ENCODE measurements at places on chromosomes 3 and 15.

- no peak for DNase-seq
Measured at GRCh38 chr15:55587321-55588069, 650 bp downstream of the PYGO1 start.

- DNase-seq: no peak
Measured at GRCh38 chr15:99104788-99105513, at the start of gene SYNM. Gene SYNM, plus strand, starts transcription at chr15:99105080. Its CDS starts 120 bp downstream, at chr15:99105200.

DNA sequence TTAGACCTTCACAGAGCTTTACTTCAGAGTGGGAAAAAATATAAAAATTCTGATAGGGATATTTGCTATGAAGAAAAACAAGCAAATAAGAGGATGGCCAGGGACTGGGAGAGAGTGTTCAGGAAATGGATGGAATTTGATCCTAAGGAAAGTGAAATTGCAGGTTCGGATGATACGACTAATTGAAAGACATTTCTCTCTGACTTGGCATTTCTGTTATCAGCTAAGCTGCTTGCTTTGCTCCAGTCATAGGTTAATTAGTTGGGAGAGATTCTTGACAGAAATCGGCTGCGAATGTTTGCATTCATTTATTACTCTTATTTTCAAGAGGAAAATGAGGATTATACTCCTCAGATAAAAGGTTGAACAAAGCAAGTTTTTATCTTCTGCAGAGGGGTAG, 808.7 kb upstream of the NECTIN3 start:
- DNase-seq: no peak

GRCh38 chr15:87744815-87745214, 511.7 kb downstream of the NTRK3 start:
- no peak for DNase-seq

GRCh38 chr3:168844894-168845482, 749.3 kb upstream of the GOLIM4 start:
- no peak for DNase-seq

GRCh38 chr3:31945738-31946052, 35.4 kb downstream of the OSBPL10 start:
- no peak for DNase-seq

- DNase-seq: no peak
Measured at GRCh38 chr15:60673166-60673565, 194.2 kb upstream of the ICE2 start.

GRCh38 chr3:67976663-67977062, 322.3 kb upstream of the SUCLG2 start:
- DNase-seq: no peak

DNA sequence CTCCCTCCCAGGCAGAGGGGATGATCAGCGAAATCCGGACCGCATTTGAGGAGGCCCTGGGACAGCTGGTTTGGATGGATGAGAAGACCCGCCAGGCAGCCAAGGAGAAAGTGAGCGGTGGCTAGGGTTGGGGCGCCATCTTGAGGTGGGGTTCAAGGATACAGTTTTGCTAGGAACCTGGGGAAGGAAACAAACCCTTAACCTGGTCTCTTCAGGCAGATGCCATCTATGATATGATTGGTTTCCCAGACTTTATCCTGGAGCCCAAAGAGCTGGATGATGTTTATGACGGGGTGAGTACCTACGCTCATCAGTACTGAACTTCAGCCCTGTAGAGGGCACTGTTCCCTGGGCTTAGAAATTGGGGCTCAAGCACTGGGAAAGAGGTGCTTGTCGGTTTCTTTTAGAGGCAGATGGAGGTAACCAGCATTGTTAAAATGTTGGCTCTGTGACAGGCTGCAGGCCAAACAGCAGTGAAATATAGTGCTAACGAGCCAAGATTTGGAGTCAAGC, 9.6 kb upstream of the PSMD2 start:
- DNase-seq: peak; percentile 58

DNA sequence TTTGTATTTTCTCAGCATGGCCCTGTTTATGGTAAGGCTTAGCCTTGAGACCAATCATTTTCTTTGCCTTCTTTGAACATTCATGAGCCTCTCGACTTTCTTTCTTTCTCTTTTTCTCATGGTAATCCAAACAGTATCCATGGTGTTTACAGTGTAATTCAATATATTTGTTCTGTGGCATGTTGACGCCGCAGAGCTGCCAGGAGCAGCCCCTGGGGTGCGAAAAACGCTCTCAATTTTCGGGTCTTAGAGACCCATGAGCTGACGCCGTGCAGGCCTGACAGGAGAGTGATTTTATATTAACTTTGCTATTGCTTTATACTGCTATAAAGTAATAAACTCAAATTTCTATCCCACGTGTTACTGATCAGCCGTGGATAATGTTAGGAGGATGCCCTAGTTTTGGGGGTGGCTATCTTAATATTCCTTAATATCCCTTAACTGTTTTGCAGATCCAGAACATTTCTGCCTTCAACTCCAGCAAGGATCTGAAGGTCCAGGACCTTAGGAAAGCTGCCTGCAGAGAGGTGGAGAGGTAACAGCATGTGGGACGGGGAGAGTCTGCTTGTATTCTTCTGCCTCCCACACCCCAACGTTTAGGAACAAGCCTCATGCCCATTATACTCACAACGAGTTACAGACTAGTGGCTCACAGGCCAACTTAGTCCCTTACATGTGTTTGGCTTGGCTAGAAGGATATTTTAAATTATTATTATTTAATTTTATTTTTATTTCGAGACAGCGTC, 29.3 kb upstream of the MYO1E start:
- DNase-seq: no peak

GRCh38 chr3:4719046-4719501, 225.9 kb downstream of the ITPR1 start:
- DNase-seq: no peak

DNA sequence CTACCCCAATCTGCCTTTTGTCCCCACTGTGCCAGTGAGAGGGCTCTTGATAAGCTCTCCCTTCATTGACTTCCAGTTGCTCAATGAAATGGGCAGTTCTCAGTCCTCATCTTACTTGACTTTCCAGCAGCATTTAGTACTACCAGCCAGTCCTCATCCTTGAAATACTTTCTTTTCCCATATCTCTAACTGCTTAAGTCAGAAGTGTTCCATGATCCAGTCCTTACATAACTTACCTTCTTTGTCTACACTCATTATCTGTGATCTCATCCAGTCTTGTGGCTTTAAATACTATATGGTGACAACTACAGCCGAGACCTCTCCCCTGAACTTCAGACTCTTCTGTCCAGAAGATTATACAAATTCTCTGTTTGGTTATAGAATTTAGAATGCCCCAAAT, 28.7 kb downstream of the RARRES1 start:
- DNase-seq: no peak
